AG20443 (cell line): ENCODE measurements at places on chromosomes 4 and X.

- no peak for DNase-seq
These were observed 194.2 kb upstream of the C1QTNF7 start for GRCh38 chr4:15233626-15234025.

- DNase-seq: no peak
These were observed 2.3 kb downstream of the MAML3 start for GRCh38 chr4:140151699-140152012.

DNA sequence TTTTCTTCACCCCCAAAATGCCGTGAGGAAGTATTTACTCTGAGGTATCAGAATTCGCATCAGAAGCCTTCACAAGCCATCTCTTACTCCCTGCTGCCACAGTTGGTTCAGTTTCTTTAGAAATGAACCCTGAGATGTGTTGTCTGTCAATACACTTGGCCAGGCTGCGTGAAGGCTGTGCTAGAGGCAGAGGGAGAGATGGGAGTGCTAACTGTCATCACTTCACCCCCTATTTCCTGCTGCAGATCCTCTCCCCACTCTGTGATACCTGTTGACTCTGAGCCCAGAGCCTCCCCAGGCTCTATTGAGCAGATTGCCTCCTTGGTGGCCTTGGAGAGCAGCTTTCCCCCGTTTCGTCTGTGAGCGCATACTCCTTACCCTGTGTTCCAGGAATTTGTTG lies 34.8 kb downstream of the FHIP1A start:
- DNase-seq: no peak

- DNase-seq: no peak
These were observed 35.8 kb downstream of the FAT4 start for GRCh38 chr4:125350470-125351135.

GRCh38 chr4:55561889-55562288 lies 15.2 kb upstream of the CLOCK start:
- DNase-seq: no peak

- no peak for DNase-seq
These were observed 10.9 kb upstream of the HTRA3 start for GRCh38 chr4:8258552-8259212.

DNA sequence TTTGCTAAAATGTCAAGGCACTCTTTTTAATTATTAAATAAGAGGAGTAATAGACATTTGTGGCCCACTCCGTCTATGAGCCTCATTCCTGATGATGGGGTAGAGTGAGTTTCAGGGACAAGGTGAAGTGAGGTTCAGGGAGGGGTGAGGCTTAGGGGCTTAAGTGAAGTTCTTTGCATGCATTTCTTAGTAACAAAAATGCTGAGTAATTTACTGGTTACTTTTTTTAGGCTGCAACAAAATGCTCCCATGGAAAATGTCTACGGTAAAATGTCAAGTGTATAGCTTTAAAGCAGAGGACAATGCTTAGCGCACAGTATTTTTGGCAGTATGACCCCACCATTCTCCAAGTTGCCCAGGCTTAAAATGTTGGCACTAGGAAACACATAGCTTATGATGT lies 2.0 kb upstream of the USO1 start:
- DNase-seq: no peak

- DNase-seq: no peak
These were observed 35.3 kb downstream of the PNPLA4 start for GRCh38 chrX:7891928-7892327.

- peak; percentile 96 for DNase-seq
These were observed at the start of gene INTU for GRCh38 chr4:127632420-127633403. Gene INTU, plus strand, starts transcription at chr4:127632957. Its CDS starts 78 bp downstream, at chr4:127633035.

- no peak for DNase-seq
These were observed 62.1 kb upstream of the S100G start for GRCh38 chrX:16587836-16588235.

GRCh38 chr4:70138751-70139150 lies 15.3 kb upstream of the PRR27 start:
- DNase-seq: no peak

DNA sequence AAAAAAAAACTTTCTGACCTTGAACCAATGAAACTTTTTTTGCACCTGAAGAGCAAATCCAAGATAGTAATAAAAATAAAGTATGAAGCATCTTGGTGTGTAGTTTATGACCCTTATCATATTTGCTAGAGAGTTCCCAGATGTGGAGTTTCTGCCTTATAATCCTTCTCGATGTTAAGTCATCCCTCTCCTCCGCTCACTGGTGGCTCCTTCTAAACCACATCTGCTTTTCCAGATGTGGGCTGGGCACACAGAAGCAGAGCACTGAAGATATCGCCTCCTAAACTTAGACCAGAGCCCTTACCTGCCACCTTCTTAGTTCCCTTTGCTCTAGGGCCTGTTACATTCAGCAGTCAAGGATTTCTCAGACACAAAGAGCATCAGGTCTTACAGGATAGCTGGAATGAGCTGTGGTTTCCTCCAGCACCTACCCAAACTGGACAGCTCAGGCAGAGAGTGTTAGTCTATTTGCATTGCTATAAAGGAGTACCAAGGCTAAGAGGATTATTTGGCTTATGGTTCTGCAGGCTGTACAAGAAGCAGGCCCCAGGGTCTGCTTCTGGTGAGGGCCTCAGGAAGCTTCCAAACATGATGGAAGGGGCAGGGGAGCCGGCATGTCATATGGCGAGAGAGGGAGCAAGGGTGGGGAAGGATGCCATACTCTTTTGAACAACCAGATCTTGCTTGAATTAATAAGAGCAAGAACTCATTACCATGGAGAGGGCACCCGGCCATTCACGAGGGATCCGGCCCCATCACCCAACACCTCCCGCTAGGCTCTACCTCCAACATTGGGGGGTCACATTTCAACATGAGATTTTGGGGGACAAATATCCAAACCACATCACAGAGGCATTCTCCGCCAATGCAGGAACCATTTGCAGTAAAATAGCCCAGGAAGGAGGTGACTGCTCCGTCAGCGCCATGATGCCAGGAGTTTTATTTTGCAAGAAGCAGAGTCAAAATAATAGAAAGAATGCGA lies 75.6 kb upstream of the HELT start:
- no peak for DNase-seq

DNA sequence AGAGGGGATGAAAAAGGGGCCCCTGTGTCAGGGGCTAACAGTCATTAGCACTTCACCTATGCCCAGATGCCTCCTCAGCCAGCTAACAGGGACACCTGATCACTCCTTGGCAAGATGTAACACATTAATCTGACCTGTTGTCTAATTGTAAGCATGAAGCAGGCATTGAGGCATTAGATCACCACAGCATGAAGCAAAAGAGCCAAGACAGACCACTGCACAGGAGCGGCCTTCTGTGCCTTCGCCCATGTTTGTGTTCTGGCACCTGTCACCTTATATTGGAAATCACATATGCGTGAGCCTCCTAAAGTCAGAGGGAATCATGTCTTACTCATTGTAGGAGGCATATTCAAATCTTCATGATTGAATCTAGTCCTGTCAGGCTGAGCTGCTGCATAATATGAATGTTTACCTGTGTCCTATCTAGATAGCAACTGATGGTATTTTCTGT lies 48.4 kb downstream of the PTTG2 start:
- DNase-seq: no peak

GRCh38 chr4:7756561-7757355 lies 182.9 kb downstream of the AFAP1 start:
- no peak for DNase-seq
